ENCODE measurements at places on chromosomes 2 and 18.

DNA sequence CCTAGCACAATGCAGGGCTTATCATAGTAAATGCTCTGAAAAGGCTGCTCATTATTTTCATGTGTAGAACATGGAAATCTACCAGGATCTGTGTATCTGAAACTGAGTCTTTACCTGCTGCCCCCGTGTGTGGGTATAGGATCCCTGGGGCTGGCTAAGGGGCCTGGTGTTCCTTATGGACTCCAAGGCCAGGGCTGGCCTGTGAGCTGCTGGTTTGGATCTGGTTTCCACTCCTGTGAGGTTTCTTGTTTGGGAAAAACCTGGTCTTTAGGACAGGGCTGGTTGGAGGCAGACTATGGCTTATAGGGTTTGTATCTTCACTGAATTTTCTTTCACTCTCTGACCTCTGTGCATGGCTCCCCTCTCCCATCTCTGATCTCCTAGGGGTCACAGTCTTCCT lies 80.8 kb downstream of the DYSF start:
- no peak for DNase-seq

- no peak for DNase-seq
Observed at GRCh38 chr2:64716569-64716968, 62.9 kb upstream of the SERTAD2 start.

GRCh38 chr18:23257686-23258565 lies 122.6 kb downstream of the CABLES1 start:
- DNase-seq = no peak

- no peak for DNase-seq
Observed at GRCh38 chr2:28486526-28486925, 9.3 kb upstream of the PLB1 start.

- DNase-seq = no peak
Observed at GRCh38 chr2:84425310-84425709, 33.8 kb downstream of the SUCLG1 start.

DNA sequence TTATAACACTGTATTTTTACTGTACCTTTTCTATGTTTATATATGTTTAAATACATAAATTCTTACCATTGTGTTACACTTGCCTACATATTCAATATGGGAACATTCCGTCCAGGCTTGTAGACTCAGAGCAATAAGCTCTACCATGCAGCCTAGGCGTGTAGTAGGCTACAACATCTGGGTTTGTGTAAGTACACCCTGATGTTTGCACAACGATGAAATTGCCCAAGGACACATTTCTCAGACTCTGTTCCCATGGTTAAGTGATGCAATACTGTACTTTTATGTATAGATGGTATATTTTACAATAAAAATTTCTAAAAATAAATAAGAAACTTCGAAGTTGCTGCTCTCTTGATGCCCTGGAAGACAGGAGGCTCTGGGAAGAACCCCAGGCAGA lies 38.4 kb downstream of the YPEL5 start:
- no peak for DNase-seq
